ENCODE measurements at places on chromosomes 16 and 17.
A peak's percentile ranks its signal among the peaks of the same experiment; 100 is the strongest.

DNA sequence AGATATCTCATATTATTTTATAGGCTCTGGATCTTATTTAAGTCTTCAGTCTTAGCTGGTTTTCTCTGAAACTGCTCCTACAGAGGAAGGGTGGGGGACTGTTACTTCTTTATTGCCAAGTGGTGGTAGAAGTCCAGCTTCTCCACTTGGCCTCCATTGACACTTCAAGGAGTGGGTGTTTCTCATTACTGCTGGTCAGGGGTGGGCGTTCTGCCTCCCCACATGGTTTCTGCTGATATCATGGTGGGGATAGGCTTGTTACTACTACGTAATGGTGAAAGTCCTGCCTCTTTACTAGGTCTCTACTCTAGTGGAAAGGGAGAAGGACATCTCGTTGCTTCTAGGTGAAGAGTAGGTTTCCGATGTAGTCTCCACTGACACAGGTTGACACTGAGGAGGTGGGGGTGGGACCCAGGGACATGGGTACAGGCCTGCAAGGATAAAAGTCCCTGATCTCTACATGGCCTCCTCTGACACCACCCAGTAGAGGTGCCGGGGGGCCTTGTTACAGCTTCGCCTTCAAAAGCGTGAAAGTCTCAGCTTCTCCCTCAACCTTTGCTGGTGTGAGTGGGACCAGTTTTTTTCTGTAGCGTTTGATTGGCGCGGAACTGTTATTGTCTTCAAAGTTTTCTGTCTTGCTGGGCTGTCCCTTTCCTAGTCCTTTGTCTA lies 20.3 kb downstream of the PRAC1 start:
- DNase-seq, result no peak

GRCh38 chr17:10789694-10790271 lies 14.1 kb downstream of the TMEM238L start:
- DNase-seq, result no peak

GRCh38 chr17:38349097-38349730 lies 2.4 kb upstream of the SOCS7 start:
- peak; percentile 68 for DNase-seq

GRCh38 chr17:10745231-10745630 lies 15.4 kb upstream of the TMEM220 start:
- no peak for DNase-seq

GRCh38 chr16:85390511-85391174 lies 222.5 kb upstream of the GSE1 start:
- no peak for DNase-seq

DNA sequence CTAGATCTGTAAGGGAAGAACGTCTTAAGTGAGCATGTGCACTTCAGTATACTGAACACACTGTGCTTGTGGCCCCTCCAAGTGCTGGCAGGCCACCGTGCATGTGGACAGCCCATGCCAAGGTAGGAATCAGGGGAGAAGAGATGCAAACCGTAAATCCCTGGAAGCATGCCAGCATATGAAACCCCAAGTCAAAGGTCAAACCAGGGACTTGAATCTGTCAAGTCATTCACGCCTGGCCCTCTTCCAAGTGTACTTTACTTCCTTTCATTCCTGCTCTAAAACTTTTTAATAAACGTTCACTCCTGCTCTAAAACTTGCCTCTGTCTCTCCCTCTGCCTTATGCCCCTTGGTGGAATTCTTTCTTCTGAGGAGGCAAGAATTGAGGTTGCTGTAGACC lies 2.8 kb upstream of the ATXN2L start:
- DNase-seq, result no peak

DNA sequence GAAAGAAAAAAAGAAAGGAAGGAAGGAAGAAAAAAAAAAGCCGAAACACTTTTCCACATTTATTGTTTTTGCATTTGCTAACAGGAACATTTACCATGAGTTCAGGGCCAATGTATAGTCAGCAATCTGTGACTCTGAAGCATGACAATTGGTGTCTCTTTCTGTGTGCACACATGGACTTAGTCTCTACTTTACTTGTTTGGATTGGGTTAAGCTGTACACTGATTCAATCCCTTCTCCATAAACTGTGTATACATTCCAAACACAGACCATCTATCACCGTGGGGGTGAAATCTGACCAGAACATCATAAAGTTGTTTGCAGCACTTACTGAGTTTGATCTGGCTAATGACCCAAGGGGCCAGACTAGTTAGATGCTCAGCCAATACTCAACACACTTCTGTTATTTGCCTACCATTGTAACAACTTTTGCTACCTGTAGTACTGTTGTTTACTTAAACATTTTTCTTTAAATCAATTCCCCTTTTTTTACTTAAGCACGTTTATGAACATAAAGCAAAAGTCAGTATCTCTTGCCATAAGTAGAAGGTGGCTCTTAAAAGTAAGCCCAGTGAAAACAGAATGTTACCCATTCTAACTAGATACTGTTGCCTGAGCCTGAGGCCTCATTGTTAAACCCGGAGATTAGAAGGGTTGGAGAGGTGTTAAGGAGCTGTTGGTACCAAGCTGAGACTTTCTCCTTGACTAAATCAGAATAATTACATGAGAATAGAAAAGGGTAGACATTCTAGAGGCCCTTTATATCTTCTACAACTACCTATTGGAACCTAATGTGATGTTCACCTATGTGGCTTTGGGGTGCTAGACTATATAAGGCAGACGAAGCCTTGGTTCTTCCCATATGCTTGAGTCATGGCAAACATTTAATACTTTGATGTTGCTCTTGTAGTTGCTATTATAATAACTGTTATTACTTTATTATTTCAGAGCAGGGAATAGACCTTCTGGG lies 41.8 kb downstream of the SCNN1B start:
- no peak for DNase-seq

GRCh38 chr16:54060599-54061421 lies 225.8 kb downstream of the IRX3 start:
- no peak for DNase-seq

- DNase-seq, result no peak
Measured at GRCh38 chr17:2062571-2063183, 7.8 kb downstream of the HIC1 start.

DNA sequence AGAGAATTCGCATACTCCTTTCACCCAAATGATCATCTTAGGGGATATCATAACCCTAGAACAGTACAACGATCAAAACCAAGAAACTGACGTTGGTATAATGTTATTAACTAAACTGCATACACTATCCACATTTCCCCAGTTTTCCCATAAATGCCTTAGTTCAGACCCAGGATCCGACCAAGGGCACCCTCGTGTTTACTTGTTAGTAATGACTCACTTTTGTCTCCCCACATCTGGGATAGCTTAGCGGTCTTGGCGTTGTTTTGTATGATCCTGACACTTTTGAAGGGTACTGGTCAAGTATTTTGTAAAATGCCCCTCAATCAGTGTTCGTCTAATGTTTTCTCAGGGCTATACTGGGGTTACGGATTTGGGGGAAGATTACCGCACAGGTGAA lies 8.0 kb downstream of the HS3ST3A1 start:
- no peak for DNase-seq

DNA sequence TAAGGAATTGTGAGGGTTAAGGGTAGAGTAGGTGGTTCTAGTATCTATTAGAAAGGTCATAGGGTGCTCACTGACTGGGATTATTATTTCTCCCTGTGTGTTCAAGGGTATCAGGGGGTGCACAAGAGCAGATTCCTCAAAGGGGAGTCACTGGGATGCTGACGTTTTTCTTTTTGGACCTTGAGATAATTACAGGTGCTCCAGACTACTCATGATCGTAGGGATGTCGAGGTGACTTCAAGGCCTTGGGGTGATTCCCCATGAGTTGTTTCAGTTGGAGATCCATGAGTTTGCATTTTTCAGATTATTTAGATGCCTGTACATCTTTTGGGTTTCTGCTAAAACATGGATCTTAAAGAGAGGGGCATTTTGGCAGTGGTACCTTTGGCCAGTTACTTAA lies 41.4 kb upstream of the TEKT1 start:
- DNase-seq, result no peak

DNA sequence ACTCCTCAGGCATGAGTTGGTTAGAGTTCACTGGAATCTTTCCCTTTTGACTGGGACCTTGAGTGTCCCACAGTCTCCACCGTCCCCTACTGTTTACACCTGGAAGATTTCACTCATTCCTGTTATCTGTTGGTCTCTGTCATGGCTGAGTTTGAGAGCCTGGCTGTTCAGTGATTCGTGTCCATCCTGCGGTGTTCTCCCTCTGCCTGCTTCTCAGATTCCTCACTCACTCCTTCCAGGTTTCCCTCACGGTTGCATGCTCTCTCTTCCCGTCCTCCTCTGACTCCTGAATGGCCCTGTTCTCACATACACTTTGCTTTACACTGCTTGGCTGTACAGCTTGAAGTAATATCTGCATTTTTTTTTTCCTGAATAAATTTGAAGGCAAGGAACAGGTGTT lies 24.5 kb downstream of the OR1D5 start:
- DNase-seq, result no peak

- DNase-seq, result no peak
Measured at GRCh38 chr17:50303051-50303450, 28.8 kb downstream of the TMEM92 start.

- DNase-seq, result no peak
Measured at GRCh38 chr16:66493490-66494401, 56.2 kb downstream of the TK2 start.

GRCh38 chr17:77374170-77374936 lies 233.6 kb downstream of the SEC14L1 start:
- DNase-seq, result peak; percentile 50

- no peak for DNase-seq
Measured at GRCh38 chr16:65845466-65846209, 520.9 kb upstream of the CDH5 start.

DNA sequence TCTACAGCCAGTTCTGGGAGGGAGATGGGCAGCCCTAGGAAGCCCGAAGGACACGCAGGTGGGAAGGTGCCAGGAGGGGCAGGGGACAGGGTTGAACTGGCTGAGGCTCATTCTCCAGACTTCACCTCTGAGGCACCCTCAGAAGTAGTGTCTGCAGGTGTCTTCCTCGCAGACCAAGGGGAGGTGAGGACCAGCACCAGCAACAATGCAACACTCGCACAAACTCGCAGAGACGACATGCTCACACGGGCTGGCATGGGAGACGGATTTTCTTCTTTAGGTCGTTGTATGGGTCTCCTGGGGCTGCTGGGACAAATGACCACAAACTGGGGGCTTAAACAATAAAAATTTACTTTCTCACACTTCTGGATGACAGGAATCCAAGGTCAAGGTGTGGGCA lies 132.2 kb upstream of the FOXF1 start:
- DNase-seq, result no peak

GRCh38 chr16:87241137-87241771 lies 75.9 kb downstream of the C16orf95 start:
- DNase-seq, result no peak

- peak; percentile 80 for DNase-seq
Measured at GRCh38 chr17:2336215-2336851, at the start of gene TSR1. TSS of gene TSR1 (minus strand) at chr17:2336457. CDS start at chr17:2336427, 30 bp downstream.

- DNase-seq, result no peak
Measured at GRCh38 chr17:68612923-68613292, 11.7 kb upstream of the FAM20A start.

Data from stimulated activated CD4-positive, alpha-beta T cell treated with anti-CD3 and anti-CD28 coated beads, TNF-alpha, amount 100 ng/mL, for 4 hours (primary cell).